ENCODE measurements at places on chromosomes 6 and 20.

- no peak for DNase-seq
Measured at GRCh38 chr6:37980222-37980595, 160.7 kb downstream of the ZFAND3 start.

DNA sequence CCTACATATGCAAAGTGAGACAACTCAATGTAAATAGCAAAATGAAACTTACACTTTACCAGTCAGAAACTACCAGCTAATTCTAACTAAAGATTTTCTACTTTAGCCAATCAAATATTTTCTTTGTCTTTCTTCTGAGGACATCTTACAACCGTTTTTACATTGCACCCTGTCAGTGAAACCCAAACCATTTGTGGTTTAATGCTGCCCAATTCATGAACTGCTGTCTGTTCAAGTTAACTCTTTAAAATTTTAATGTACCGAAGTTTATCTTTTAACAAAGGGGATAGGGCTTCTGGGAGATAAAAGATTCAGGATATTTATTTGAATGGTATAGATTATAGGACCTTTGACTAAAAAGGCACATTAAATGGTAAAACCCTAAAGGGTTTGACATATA is 121.3 kb upstream of the HDDC2 start:
- no peak for DNase-seq

- DNase-seq, result no peak
Measured at GRCh38 chr6:138943089-138943625, 44.9 kb downstream of the REPS1 start.

DNA sequence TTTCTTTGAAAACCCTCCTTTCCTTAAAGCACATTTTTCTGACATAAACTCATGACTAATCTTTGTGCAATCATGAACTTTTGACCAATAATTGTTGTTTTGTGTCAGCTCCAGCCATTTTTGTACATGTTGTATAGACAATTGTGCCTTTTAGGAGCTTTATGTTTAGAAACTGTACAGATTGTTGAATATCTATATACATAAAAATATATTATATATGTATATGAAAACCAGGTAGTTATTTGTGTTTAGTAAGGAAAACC is 125.7 kb upstream of the EDN1 start:
- no peak for DNase-seq
